ENCODE measurements at places on chromosomes 6 and 20.

- DNase-seq = no peak
Observed at GRCh38 chr20:6664574-6664973, 102.9 kb upstream of the BMP2 start.

DNA sequence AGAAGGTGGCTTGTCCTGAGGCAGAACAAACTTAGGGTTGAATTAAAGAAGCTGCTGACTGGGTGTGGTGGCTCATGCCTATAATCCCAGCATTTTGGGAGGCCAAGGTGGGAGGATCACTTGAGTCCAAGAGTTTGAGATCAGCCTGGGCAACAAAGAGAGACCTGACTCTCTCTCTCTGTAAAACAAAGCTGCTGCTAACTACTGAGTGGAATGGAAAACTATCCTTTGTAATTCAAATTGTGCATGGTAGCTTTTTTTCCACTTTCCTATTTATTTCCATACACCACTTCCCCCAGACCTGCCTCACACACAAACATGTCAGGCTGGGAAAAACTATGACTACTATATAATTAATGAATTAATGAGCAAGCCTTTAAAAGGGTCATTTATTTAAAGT lies 437.1 kb downstream of the CDC5L start:
- DNase-seq = no peak

GRCh38 chr6:88499436-88499835 lies 333.3 kb upstream of the CNR1 start:
- no peak for DNase-seq

GRCh38 chr20:33532753-33533459 lies 43.0 kb downstream of the CBFA2T2 start:
- DNase-seq = no peak

GRCh38 chr6:56714982-56715456 lies 72.3 kb upstream of the DST start:
- DNase-seq = peak; percentile 52
